Activated CD4-positive, alpha-beta T cell treated with anti-CD3 and anti-CD28 coated beads, Interleukin-2, amount 10 ng/mL, durations not matched to agents 24 days and 14 days (primary cell): ENCODE measurements at places on chromosomes 12 and 14. TPM values are rescaled to one million over a fixed set of nuclear protein-coding genes. Genes with fewer than 3 reads are reported as not detected.

RND1 gene
- total RNA-seq = 4.4 and 5.7 TPM in 2 replicates

TMEM179 gene
- 0.28 TPM in 1 of 2 replicates, not detected in the other for total RNA-seq

BEGAIN gene
- 3.0 and 4.8 TPM in 2 replicates for total RNA-seq

TMEM52B gene
- total RNA-seq = not detected in 2 replicates

GPRC5D gene
- total RNA-seq = not detected in 2 replicates

SOAT2 gene
- total RNA-seq = not detected in 2 replicates

EGLN3 gene
- total RNA-seq = 17.4 and 17.6 TPM in 2 replicates

FSCB gene
- not detected in 2 replicates for total RNA-seq

DNA sequence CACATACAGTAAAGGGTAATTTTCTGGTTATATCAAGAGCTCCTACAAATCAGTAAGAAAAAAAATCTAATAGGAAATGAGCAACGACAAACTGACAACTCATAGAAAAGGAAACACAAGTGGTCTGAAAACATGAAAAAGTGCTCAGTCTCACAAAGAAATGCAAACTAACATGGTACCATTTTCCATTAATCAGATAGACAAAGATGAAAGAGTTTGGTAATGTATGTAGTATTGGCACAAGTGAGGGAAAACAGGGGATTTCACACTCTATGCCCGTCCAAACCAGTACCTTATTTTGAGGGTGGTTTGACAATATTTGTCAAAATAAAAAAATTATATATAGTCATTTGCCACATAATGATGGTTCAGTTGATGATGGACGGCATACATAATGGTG lies 13.2 kb downstream of the PTPN11 start:
- no peak overlapping the region for H3K4me3 ChIP-seq
- no peaks in the 10 kb centered on the region for H3K27me3 ChIP-seq

GRCh38 chr14:29637411-29637810 lies 290.2 kb downstream of the PRKD1 start:
- no peaks in the 10 kb centered on the region for H3K27me3 ChIP-seq
- DNase-seq = no peak
- H3K27ac ChIP-seq = no peak overlapping the region
- no peaks in the 10 kb centered on the region for H3K36me3 ChIP-seq

DNA sequence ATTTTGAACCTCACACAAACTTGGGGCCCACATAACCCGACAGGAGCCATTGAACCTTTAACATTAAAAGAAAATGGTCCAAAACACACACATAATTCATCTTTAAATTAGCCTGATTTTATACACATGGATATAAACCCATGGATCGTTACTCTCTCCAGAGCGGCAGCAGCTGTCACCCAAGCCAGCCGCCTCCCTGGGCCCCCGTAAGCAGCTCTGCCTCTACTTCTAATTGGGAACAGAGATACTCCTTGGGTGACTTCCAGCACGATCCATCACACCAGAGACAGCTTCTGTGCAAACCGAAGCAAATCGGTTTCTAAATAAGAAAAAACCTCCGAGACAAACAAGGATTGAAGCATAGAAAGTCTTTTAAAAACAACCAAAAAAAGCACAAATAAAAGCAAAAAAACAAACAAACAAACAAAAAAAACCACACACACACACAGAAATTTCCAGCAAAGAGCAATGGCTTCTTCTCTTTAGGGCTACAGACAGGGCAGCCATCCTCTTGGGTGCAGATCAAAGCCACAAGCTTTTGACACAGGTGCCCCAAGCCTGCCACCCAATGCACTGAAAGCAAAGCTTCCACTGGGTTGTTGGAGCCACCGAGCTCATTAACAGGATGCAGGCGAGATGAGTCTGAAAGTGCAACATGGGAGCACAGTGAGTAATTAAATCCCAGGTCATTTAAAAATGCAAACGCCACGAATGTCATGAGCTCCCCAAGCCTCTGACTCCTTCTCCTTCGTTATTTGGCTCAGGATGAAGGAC lies 156.9 kb downstream of the DPF3 start:
- H3K27me3 ChIP-seq = peaks cover 9% of the 10 kb centered on the region
- no peak for DNase-seq
- no peaks in the 10 kb centered on the region for H3K36me3 ChIP-seq
- no peak overlapping the region for H3K4me3 ChIP-seq
- peaks cover 2% of the 10 kb centered on the region for H3K4me1 ChIP-seq
- H3K27ac ChIP-seq = no peak overlapping the region

DNA sequence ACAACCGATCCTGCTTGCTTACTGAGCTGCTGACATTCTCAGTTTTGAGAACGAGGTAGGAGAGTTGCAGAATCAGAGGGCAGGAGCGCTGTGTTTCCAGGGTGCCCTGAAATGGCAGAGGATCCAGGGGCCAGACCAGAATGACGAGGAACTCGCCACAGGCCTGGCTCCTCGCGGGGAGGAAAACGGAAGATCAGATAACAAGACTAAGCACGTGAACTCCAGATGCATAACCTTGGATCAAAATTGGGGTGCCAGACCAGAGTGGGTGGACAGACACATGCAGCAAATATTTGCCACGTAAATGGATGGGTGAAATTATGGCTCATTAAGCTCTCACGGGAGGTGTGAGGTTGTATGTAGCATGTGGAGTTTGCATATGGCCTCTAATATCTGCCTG lies 46.5 kb downstream of the ELK3 start:
- no peak overlapping the region for H3K27ac ChIP-seq
- peaks cover 60% of the 10 kb centered on the region for H3K4me1 ChIP-seq
- no peak for DNase-seq

GRCh38 chr12:10160617-10161385 lies 11.1 kb downstream of the OLR1 start:
- no peak overlapping the region for H3K4me3 ChIP-seq
- H3K27me3 ChIP-seq = peaks cover 46% of the 10 kb centered on the region

GRCh38 chr12:98274430-98275130 lies 240.8 kb upstream of the TMPO start:
- H3K27me3 ChIP-seq = peaks cover 5% of the 10 kb centered on the region
- no peak for DNase-seq
- H3K4me1 ChIP-seq = no peaks in the 10 kb centered on the region
- no peak overlapping the region for H3K27ac ChIP-seq
- H3K36me3 ChIP-seq = no peaks in the 10 kb centered on the region

DNA sequence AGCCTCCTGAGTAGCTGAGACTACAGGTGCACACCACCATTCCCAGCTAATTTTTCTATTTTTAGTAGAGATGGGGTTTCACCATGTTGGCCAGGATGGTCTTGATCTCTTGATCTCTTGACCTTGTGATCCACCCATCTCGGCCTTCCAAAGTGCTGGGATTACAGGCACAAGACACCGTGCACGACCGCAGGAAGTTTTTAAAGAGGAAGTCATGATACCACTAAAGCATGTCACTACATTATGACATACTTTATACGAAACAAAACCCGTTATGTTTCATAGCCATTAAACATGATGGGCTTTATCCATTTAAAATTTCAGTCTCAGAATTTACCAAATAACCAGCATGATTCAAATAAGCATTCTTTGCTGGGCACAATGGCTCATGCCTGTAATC lies 83.8 kb upstream of the DUSP6 start:
- H3K4me1 ChIP-seq = peaks cover 4% of the 10 kb centered on the region
- no peak for DNase-seq

GRCh38 chr14:68293404-68293803 lies 473.8 kb downstream of the RAD51B start:
- no peak overlapping the region for H3K4me3 ChIP-seq
- peaks cover 24% of the 10 kb centered on the region for H3K4me1 ChIP-seq
- no peaks in the 10 kb centered on the region for H3K27me3 ChIP-seq
- no peak for DNase-seq
- peak overlapping the region; percentile 10 for H3K27ac ChIP-seq
- H3K36me3 ChIP-seq = peaks cover 8% of the 10 kb centered on the region

GRCh38 chr12:117977373-117977772 lies 8.6 kb upstream of the KSR2 start:
- no peaks in the 10 kb centered on the region for H3K36me3 ChIP-seq
- no peak overlapping the region for H3K4me3 ChIP-seq
- H3K27me3 ChIP-seq = peaks cover 2% of the 10 kb centered on the region
- no peaks in the 10 kb centered on the region for H3K4me1 ChIP-seq
- no peak for DNase-seq
- no peak overlapping the region for H3K27ac ChIP-seq

- peaks cover 8% of the 10 kb centered on the region for H3K4me1 ChIP-seq
- no peak overlapping the region for H3K4me3 ChIP-seq
- H3K27ac ChIP-seq = no peak overlapping the region
- DNase-seq = no peak
- H3K36me3 ChIP-seq = no peaks in the 10 kb centered on the region
- peaks cover 5% of the 10 kb centered on the region for H3K27me3 ChIP-seq
Observed at GRCh38 chr12:62771828-62772227, 163.1 kb downstream of the PPM1H start.

DNA sequence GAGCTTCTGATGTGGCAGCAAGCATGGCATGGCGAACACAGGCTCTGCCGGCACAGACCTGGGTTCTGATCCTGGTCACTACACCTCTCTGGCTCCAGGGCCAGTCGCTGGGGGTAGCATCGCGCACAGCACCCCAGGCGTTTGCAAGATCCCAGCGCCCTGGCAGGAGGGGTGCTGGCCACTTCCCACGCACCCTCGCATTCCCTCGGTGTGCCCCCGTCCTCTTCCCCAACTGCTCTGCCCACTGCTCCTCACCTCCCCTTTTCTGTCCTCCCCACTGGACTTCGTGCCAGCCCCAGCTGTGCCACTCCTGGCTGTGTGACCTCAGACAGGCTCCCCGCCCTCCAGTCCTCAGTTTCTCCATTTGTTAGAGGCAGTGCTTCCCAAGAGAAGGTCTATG lies 2.8 kb downstream of the CDK2AP1 start:
- H3K27me3 ChIP-seq = no peaks in the 10 kb centered on the region
- peak overlapping the region; percentile 92 for H3K4me3 ChIP-seq
- H3K27ac ChIP-seq = peak overlapping the region; percentile 72

DNA sequence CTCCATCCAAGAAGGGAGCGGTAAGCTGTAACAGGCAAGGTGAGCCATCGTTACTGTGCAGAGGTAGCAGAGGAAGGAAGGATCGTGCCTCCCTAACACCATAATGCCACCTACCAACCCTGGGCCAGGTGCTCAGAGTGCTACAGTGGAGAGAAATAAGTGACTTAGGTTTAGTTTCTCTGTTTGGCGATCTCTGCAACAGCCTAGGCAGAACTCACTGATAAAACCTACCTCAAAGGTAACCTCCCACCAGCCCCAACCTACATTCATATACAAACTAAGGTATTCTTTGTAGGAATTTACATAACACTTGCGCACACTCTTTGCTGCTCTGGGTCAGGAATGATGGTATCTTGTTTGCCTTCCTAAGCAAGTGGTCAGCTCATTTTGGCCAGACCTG lies 93.4 kb upstream of the TMEM132D start:
- DNase-seq = no peak
- no peak overlapping the region for H3K27ac ChIP-seq
- H3K27me3 ChIP-seq = no peaks in the 10 kb centered on the region
- no peaks in the 10 kb centered on the region for H3K36me3 ChIP-seq
- no peak overlapping the region for H3K4me3 ChIP-seq
- H3K4me1 ChIP-seq = no peaks in the 10 kb centered on the region

- peak; percentile 92 for DNase-seq
- peaks cover 37% of the 10 kb centered on the region for H3K4me1 ChIP-seq
- peak within 1 kb of the TSS; percentile 97 for H3K27ac ChIP-seq
- peak within 1 kb of the TSS; percentile 93 for H3K4me3 ChIP-seq
- peaks cover 2% of the 10 kb centered on the region for H3K36me3 ChIP-seq
Observed at GRCh38 chr12:53499266-53500141, at the start of gene MAP3K12. TSS of gene MAP3K12 (minus strand) at chr12:53499458. CDS start at chr12:53487391, 12,067 bp downstream.

DNA sequence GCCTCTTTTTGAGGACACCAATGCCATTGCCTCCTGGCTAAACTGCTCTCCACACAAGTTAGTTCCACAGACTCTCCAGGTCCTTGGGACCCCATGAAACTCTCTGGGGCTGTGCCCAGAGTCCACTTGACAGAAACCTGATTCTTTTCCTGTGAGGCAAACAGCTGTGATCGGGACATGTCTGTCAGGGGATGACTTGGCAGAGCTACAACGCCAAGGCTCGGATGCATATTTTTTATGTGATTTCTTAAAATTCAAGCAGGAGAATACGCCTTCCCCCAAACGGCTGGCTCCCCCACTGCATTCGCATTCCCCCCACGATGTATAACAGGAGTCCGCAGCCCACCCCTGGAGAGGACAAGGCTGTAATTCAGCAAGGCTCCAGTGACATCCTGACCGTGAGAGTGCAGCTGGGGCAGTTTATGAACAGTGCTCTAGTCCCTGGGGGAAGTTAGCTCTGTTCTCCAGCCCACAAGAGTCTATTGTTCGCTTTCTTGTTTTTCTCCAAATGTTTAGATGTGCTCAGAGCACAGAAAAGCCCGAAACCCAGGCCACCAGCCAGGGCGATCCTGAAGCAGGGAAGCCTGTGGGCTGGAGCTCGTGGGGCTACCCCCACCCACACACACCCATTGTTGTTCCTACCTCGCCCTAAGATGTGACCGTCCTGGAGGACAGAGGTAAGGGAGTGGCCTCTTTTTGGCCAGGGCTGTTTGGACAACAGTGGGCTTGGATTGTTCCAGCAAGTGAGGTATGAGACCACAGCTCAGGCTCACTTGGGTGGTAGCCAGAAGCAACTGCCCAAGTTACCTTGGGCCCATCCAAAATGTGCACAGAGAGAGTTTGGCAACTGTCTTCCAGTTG lies 159.5 kb downstream of the ZFP36L1 start:
- no peak overlapping the region for H3K27ac ChIP-seq
- no peaks in the 10 kb centered on the region for H3K36me3 ChIP-seq
- H3K4me3 ChIP-seq = no peak overlapping the region
